Epithelial cell of proximal tubule (primary cell): ENCODE measurements at places on chromosomes 11 and 22. TPM values are rescaled to one million over a fixed set of nuclear protein-coding genes. Genes with fewer than 3 reads are reported as not detected.

The IGHMBP2 gene
- 10.3 and 12.1 TPM in 2 replicates for total RNA-seq

The CAT gene
- 39.1 and 44.3 TPM in 2 replicates for total RNA-seq

The OR5B21 gene
- total RNA-seq: not detected in 2 replicates

The TMPRSS13 gene
- total RNA-seq: 0.51 and 0.63 TPM in 2 replicates

The CCDC89 gene
- total RNA-seq: 0.51 TPM in 1 of 2 replicates, not detected in the other

The AMOTL1 gene
- total RNA-seq: 26.0 and 31.8 TPM in 2 replicates

The PPFIBP2 gene
- total RNA-seq: 1.6 and 1.7 TPM in 2 replicates

The DGKZ gene
- 41.1 and 82.2 TPM in 2 replicates for total RNA-seq

The SEPTIN3 gene
- 0.06 and 0.14 TPM in 2 replicates for total RNA-seq

The CECR2 gene
- total RNA-seq: 2.5 and 3.7 TPM in 2 replicates

The KREMEN1 gene
- total RNA-seq: 4.8 and 10.8 TPM in 2 replicates

The MUC2 gene
- not detected in 2 replicates for total RNA-seq

DNA sequence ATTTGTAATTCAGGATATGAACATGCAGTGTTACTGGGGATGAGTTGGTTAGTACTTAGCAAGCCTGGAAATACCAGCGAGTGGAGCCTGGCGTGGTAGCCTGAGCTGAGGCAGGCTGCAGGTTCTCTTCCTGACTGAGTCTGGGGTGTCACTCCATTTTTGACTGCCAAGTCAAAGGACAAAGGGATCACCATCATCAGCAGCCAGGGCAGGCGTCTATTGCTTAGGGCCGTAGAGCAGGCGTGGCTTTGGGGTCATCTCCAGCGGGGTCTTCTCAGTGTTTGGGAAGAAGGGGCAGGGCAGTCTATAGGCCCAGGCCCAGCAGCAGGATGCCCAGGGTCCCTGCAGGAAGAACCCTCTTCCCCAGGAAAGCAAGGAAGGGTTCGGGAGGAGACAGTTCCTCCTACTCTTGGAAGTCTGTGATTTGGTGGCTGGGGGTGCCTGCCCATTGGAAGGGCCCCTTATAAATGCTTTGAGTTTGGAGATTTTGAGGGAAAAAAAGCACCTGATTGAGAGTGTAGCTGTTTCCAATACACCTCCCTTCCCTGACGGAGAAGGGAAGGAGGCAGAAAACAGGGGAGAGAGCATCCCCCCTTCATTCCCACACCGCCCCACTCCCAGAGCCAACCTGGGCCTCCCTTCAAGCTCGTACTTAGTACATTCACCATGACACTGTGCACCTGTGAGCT is 51.5 kb upstream of the SPATA19 start:
- DNase-seq: no peak

DNA sequence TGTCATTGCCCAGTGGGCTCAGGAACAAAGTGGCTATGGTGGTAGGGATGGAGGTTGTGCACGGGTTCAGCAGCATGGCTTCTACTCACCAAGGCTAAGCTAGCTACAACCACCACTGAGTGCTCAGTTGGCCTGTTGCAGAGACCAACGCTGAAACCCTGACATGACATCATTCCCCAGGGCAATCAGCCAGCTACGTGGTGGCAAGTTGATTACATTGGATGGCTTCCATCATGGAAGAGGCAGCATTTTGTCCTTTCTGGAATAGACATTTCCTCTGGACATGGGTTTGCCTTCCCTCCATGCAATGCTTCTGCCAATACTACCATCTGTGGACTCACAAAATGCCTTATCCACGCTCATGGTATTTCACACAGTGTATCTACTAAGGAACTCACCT is 634.3 kb downstream of the OPCML start:
- DNase-seq: no peak

GRCh38 chr11:8593935-8594909 is at the start of gene STK33:
Gene STK33 (minus strand): TSS chr11:8594228. CDS start chr11:8474905, 119,323 bp downstream.
- no peak for DNase-seq

DNA sequence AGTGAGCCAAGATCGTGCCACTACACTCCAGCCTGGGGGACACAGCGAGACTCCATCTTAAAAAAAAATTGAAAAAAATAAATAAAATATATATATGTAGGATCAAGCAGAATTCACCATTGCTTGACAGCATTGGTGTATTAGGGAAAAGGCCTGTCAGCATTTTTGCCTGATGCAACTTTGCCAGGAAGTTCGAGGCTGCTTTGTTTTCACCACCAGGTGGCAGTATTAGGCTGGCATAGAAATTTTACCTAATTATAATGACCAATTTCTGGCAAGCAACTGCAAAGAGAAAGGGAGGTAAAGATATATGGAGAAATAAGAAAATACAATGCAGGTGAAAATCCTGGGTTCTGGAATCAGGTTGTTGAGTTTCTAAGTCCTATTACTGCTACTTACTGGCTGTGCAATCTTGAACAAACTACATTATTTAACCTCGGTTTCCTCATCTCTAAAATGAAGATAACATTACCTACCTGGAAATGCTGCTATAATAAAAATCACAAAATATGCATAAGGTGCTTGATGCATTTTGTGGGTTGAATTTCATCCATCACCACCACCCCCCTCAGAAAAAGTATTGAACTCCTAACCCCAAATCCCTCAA is 24.7 kb downstream of the LAYN start:
- peak; percentile 35 for DNase-seq

DNA sequence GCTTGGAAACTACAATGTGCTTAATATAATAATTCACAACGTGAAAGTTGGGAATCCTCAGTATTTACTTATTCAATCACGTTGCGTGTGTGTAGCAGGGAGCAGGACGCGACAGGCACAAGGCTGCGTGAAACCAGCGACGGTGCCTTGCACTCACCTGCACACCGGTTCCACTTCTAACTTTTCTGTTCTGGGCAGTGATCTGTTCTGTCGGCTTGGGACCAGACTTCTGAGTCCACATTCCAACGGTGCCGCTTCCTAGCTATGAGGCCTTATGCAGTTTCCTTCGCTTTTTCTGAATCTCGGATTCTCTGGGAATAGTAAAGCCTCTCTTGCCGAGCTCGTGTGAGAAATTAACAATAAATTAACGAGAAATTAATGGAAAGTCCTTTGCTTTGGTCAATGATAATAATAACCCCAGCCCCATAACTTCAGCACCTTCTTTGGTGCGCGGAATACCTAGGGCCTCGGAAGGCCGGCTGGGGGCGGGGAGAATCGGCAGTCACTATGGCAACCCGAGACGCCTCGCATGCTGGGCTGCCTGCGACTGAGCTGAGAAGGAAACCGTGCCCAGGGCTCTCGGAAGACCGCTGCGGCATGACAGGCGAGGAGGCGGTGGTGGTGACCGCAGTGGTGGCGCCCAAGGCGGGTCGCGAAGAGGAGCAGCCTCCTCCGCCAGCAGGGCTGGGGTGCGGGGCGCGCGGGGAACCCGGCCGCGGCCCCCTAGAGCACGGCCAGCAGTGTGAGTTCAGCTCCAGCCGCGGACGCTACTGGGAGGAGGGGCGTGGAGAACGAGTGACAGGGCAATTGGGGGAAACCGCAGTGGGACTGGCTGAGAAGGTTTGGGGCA is at the start of gene C11orf97:
TSS of gene C11orf97 (plus strand) at position 530 of the 850 bp plus-strand sequence. CDS start at position 598, 68 bp downstream.
- DNase-seq: no peak

DNA sequence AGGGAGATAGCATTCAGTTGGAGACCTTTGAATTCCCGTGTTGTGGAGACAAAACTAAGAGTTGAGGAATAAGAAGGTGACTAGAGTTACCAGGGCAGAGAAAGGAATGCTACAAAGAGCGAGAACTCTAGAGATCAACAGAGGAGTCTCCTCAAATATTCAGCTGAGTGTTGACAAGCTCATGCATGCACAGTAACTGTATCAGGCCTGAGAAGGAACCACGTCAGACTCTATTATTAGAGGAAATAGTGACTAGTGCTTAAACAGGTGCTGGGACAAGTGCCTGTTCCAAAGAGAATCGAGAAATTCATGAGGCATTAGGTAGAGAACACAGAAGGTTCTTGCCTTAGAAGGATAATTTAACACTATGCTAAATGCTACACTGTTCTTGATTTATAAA is 333.8 kb upstream of the CHORDC1 start:
- DNase-seq: no peak

DNA sequence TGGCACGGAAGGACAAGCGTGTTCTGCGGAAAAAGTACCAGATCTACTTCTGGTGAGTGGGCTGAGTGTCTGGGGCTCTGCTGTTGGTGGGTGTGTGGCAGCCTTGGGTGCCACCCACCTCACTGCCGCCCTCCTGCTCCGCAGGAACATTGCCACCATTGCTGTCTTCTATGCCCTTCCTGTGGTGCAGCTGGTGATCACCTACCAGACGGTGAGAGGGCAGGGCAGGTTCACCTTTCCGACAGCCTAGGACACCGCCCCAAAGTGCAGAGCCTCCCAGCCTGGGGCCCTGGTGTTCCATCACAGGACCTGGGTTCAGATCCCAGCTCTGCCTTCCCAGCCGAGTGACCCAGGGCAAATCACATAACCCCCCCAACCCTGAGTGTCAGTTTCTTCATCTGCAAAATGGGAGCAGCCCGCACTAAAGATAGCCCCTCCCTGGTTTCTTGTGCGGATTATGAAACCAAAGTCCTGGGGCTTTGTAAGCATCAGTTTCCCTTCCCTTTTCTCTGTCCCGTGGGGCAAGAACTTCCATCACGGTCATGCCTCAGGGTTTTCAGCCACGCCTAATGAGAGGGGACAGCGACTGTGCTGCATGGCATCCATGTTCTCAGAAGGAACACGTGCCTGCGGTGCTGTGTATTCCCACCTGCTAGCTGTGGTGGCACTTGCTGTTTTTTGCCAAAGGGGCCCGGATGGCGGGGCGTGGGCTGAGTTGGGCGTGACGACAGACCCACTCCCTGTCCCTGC is 9.8 kb upstream of the TAGLN start:
- no peak for DNase-seq

DNA sequence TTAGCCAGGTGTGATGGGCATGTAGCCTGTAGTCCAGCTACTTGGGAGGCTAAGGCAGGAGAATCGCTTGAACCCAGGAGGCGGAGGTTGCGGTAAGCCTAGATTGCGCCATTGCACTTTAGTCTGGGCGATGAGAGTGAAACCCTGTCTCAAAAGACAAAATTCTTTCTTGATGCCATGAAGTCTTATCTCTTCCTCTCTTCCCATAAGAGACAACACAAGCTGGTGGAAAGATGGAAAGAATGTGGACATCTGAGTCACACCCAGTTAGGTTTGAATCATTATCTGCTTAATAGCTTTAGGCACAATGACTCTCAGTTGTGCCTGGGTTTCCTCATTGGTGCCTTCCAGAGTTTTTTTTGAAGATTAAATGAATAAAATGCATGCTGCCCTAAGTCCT is 35.3 kb downstream of the KREMEN1 start:
- DNase-seq: no peak

- DNase-seq: no peak
Observed at GRCh38 chr11:23554002-23554401, 693.7 kb upstream of the CCDC179 start.

DNA sequence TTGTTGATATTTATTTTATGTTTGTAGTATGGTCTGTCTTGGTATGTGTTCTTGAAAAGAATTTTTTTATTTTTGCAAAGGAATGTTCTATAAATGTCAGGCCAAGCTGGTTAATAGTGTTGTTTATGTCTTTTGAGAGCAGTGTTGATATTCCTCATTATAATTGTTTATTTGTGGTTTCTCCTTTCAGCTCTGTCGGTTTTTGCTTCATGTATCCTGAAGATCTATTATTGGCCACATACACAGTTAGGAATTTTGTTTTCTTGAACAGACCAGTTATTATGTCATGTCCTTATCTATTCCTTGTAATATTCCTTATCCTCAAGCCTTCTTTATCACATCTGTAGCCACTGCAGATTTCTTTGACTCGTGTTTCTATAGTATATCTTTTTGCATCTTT is 56.5 kb downstream of the PDHX start:
- DNase-seq: no peak

GRCh38 chr22:46636221-46637002 is 16.2 kb downstream of the GRAMD4 start:
- DNase-seq: no peak

- DNase-seq: no peak
Observed at GRCh38 chr11:106986261-106986660, 32.0 kb downstream of the GUCY1A2 start.

GRCh38 chr11:111906680-111907079 is 4.9 kb downstream of the CRYAB start:
- no peak for DNase-seq

DNA sequence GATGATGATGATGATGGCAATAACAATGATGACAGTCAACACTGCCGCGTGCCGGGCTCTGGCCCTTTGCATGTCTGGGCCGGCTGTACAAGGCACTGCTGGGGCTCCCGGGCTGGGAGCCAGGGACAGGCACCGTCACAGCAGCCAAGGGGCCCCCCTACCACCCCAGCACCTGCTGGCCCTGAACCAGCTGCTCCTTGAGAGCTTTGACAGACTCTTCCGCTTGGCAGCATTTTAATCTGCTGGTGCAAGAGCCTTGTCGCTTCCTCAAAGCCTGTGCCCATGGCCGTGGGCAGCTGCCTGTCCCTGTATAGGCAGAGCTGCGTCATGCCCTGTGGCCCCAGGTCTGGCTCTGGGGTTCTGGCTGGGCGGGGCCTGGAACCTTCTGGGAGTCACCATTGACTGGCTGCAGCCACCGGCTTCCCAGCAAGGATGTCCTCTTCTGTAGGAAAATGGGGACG is 12.9 kb upstream of the MUC6 start:
- DNase-seq: no peak

GRCh38 chr11:43579171-43579918 is 101.2 kb upstream of the HSD17B12 start:
- DNase-seq: no peak

DNA sequence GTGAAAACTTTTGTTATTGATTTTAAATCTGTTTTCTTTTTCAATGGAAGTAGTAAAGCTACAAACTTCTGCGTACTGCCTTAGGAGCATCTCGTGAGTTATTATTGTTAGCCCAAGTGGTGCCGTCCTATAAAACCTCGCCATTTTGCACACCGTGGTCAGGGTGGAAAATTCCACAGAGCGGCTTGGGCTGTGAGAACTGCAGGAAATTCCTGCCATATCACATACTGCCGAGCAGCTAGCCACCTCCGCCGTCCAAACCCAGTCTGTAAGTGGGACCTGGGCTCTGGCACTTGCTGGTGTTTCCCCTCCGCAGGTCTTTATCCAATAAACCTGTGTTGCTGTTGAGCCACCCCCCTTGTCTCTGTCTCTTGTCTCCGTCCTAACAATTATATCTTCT is 88.0 kb upstream of the POU2AF2 start:
- no peak for DNase-seq

- no peak for DNase-seq
Observed at GRCh38 chr11:76209375-76209972, 3.2 kb upstream of the WNT11 start.

- no peak for DNase-seq
Observed at GRCh38 chr11:118437208-118438125, 1.2 kb downstream of the KMT2A start.

GRCh38 chr22:41351011-41351410 is 30.7 kb upstream of the TEF start:
- DNase-seq: no peak

- no peak for DNase-seq
Observed at GRCh38 chr11:35796562-35796961, 134.0 kb downstream of the TRIM44 start.

GRCh38 chr11:64643920-64644646 is 53.1 kb downstream of the SLC22A12 start:
- no peak for DNase-seq

GRCh38 chr11:64892411-64892831 is 14.0 kb upstream of the EHD1 start:
- no peak for DNase-seq
